Stimulated activated CD4-positive, alpha-beta T cell treated with anti-CD3 and anti-CD28 coated beads, Interleukin-12 subunit alpha, Interleukin-12 subunit beta, amount 100 ng/mL, for 4 hours (primary cell): ENCODE measurements at places on chromosomes 7 and 10.

GRCh38 chr7:43076189-43076605 lies 36.2 kb upstream of the HECW1 start:
- no peak for DNase-seq

DNA sequence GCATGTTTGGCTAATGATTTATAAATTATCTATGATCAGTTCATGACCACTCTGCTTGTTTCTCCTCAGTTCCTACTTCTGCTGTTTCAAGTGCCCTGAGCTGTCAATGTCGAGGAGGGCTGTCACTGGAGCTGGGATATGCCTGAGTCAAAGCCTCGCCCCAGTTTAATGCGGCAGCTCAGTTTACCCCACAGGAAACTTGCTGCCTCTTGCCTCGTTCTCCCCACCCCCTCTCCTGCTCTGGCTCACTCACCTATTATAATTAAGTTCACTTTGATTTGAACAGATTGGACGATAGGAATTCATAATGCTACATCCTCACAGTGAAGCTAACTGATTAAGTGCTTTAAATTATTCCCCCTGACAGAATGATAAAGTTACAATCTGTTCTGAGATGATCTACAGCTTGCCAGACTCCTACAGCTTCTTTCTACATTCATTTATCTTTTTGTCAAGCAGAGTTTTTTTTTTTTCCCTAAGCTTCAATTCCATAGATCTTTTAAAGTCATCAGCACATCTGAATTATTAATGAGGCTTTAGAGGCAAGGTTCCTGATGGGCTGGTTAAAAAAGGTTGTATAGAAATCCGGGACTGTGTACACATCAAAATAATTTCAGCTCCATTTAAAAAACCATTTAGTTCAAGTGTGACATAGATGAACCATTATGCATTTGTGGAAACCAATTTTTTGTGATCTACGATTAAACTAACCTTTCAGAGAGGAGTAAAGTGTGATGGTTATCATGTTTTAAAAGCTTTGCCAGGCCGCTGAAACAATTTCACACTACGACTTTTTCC lies 758.3 kb downstream of the KCNMA1 start:
- no peak for DNase-seq

- DNase-seq: no peak
Measured at GRCh38 chr7:292826-293225, 2.9 kb downstream of the FOXL3 start.

GRCh38 chr7:20298486-20298901 lies 32.2 kb upstream of the ITGB8 start:
- DNase-seq: no peak

- DNase-seq: no peak
Measured at GRCh38 chr10:3472287-3473051, 299.9 kb upstream of the PITRM1 start.

- DNase-seq: peak; percentile 3
Measured at GRCh38 chr7:132709971-132710567, 133.8 kb upstream of the PLXNA4 start.

DNA sequence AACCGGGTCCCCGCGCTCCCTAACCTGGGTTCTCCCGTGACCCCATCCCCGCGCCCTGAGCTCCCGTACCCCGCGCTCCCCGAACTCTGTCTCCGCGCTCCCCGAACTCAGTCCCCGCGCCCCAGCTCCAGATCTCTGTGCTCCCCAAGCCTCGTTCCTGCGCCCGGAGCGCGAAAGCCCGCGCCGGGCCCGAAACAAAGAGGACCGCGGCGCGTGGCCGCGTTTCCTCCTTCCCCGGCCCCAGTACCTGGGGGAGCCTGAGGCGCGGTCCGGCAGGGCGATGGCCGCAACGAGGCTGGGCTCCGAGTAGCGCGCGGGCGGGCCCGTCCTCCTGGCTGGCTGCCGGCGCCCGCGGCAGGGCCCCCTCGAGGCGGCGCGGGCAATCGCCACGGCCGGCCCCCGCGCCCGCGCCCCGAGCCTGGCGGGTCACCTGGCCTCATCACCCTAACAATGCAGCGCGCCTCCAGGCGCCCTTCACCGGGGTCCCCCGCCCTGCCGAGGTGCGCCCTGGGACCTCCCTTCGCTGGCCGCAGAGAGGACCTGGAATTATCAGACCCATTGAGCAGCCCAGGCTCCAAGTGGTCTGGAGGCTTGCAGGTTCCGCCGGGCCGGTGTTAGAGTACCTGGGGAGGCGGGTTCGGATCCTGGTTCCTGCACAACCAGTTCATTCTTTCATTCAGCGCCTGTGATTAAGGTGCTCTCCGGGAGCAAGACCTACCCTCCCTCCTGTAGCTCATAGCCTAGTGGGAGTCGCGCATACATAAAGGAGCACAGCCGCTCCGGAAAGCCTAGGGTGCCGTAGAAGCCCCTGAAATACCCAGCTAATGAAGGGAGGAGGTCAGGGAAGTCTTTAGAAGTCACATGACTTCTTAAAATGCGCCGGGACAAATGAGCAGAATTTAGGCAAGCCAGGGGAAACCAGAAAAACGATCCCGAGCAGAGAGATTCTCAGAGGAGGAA lies at the start of gene TNS3:
TSS of gene TNS3 (minus strand) at position 308 of the 960 bp plus-strand sequence. CDS start 142,475 bp downstream, outside the sequence.
- no peak for DNase-seq

- DNase-seq: no peak
Measured at GRCh38 chr7:6165521-6166320, 106.7 kb downstream of the CYTH3 start.

DNA sequence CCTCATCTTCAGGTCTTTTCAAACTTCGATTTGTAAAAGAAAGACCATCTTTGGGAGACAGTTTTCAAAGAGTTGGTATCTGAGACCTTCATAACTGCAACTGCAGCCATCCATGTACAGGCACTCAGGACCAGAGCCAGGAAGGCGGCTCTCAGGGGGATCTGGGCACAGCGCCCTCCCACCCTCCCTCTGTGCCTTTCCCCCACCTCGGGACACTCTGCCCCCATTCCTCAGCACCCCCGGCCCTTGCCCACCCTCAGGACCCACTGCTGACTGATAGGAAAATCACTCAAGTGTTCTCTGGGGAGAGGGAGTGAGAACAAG lies 143.6 kb downstream of the CUBN start:
- DNase-seq: no peak

DNA sequence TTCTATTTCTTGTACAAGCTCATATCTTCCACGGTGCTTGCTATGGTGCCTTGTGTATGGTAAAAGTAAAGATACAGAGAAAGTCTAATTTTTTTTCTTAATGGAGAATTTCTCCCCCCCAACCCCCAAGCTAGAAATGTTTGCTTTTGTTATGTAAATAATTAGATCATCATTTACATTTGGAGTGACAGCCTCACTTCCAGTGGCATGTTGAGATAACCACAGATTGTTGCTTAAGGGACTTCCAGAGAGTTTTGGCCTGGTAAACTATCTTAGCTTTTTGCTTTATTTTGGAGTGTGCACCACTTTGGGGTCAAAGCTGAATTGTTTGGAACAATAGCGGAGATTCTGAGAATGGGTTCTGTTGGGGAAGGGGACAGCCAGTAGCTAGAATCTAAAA lies 129.7 kb downstream of the ZNF365 start:
- no peak for DNase-seq

GRCh38 chr7:112791465-112792168 lies 1.4 kb upstream of the TMEM168 start:
- DNase-seq: no peak

DNA sequence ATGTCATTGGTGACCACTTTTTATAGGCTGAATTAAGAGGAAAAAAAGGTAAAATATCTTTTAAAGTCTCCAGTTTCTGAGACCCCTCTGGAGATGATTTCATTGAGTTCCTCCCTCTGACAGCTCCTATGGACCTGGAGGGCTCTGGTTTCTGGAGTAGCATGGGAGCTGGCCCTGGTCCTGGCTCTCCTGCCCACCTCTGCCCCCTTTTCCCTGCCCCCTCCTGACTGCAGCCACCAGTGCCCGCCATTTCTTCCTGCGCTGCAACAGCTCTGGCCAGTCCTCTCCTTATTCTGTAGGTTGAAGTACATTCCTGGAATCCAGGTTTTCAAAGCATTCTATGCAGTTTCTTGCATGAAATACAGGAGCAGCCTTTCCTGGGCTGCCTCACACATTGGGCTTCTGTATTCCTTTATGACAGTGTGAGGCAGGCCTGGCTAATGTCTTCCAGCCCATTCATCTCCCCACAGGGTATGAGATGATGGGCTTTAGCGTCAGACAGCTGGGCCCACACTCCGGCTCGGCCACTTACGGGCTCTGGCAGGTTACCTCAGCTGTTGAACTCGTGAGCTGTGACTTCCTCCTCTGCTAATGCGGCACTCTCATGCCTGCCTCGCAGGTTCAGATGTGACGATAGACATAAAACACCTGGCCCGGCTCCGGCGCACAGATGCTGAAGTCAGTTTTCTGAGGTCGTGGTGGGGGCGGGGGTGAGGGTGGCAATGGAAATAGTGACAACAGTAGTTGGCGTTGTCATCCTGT lies 101.7 kb downstream of the MGMT start:
- no peak for DNase-seq

DNA sequence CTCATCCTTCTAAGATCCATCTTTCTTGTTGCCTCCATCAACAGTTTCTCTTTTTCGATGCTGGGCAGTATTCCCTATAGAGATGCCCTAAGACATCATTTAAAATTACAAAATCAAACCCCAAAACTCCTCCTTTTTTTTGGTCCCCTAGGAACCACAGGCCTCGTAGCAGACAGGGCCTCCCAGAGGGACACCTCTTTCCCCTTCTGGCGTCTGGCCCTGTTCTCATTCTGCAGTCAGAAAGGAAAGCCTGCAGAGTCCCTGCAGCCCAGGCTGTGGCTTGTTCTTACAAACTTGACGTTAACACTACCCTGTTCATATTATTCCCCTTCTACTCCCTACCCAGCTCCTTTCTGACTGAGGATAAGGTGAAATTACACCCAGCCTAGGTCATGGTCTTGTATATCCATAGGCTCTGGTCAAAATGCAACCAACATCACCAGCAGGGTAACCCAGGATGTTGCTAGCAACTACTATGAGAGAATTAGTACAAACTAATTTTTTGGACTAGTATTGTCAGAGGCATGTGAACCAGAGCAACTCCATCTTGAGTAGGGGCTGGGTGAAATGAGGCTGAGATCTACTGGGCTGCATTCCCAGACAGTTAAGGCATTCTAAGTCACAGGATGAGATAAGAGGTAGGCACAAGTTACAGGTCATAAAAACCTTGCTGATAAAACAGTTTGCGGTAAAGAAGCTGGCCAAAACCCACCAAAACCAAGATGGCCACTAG lies 3.5 kb upstream of the EPHA1 start:
- no peak for DNase-seq

GRCh38 chr7:2357571-2357970 lies 2.9 kb downstream of the EIF3B start:
- no peak for DNase-seq

DNA sequence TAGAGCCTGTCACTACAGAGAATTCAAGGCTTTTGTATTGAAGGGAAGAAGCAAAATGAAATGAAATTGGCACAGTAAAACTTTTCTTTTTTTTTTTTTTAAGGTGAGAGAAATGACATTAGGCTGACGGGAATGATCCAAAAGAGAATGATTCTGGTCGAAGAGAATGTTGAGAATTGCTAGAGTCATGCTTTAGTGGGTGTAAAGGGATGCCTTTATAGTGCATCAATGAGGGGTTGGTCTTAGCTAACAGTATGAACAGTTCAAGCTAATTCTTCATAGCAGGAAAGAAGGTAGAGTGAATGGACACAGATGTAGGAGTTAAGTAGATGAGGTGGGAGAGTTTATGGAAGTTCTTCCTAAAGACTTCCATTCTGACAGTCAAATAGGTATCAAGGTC lies 32.3 kb upstream of the LSM8 start:
- DNase-seq: no peak

- no peak for DNase-seq
Measured at GRCh38 chr7:25707768-25708620, 444.0 kb upstream of the NFE2L3 start.

DNA sequence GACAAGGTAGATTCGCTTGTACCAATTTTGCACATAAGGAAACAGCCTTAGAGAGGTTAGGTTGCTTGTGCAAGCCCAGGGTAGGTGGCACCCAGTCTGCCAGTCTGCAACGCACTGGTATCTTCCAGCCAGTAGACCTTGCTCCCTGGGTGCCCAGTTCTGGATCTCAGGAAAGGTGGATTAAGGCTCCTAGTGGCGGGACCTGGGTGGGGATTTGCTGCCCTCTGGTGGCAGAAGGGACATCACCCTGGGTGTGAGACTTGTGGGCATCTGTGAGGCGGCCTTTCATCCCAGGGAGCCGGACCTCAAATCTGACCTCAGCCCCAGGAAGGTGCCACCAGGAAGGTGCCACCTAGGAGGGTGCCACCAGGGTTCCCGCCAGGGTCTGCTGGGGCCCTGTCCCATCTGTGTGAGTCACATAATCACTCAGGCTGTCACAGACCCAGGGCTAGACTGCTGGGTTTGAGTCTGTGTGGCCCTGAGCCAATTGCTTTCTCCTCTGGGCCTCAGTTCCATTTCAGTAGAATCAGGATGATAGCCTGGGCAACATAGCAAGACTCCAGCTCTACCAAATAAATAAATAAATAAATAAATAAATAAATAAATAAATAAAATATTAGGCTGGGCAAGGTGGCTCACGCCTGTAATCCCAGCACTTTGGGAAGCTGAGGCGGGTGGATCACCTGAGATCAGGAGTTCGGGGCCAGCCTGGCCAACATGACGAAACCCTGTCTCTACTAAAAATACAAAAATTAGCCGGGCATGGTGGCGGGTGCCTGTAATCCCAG lies 5.3 kb upstream of the PRKRIP1 start:
- DNase-seq: peak; percentile 66

DNA sequence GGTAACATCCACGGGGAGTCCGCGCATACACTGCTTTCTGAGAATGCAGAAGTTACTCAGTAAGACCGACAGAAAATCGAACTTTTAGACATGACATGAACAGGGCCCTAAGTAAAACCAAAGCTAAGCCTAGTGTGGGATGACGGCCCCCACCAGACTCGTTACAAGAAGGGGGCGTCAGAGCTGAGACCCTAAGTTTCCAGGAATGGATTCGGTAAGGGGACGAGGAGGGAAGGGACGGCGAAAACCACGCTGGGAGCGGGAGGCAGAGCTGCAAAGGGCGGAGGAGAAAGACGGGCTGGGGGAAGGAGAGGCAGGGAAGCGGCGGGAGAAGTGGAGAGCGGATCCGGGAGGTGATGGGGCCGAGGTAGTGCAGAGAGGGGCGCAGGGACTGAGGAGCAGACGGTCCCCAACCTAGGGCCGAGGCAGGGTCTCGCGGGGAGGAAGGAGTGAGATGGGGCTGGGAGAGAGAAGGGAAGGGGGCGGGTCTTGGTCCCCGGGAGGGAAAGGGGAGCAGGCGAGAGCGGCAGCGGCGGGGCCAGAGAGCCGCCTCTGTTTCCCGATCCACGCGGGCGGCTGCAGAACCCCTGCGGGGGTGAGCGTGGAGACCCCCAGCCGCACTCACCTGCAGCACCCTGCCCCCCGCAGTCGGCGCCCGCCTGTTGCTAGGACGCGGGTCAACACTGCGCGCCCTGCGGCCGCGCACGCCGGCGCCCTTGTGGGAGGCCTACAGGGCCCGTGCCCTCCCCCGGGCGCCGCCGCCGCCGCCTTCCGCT lies 513 bp downstream of the ODAD2 start:
- peak; percentile 3 for DNase-seq

DNA sequence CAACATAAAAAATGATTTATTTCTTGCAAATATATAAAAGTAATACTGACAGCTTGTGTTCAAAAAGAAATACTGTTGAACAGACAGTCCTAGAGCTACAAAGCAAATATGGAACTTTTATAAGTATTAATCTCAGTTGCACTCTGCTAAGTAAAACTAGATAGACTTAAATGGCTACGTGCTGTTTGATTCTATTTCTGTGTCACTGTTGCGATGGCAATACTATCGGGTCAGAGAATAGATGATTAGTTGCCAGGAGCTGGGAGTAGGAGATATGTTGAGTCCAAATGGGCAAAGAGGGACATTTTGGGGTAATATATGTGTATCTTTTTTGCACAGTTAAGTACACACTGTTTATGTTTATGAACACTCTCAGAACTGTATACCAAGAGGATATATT lies 41.1 kb upstream of the VWDE start:
- no peak for DNase-seq
